ENCODE measurements at places on chromosomes 11 and 22.

DNA sequence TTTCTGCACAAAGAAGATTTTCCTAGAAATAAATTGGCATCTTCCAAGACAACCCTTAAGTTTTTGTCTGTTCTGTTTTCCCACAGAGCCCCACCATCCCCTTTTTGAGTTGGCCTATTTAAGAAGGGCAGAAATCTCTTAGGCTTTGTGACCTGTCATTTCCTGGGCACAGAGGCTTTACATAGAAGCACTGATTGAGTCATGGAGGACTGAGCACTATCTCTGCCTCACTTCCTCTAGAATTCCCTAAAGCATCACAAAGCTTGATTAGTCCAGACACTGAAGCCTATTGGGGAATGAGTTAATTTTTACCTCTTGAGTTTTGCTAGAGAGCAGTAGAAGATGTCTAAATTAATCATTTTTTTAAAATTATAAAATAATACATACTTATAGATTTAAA lies 25.4 kb downstream of the TRIM44 start:
- DNase-seq = no peak

DNA sequence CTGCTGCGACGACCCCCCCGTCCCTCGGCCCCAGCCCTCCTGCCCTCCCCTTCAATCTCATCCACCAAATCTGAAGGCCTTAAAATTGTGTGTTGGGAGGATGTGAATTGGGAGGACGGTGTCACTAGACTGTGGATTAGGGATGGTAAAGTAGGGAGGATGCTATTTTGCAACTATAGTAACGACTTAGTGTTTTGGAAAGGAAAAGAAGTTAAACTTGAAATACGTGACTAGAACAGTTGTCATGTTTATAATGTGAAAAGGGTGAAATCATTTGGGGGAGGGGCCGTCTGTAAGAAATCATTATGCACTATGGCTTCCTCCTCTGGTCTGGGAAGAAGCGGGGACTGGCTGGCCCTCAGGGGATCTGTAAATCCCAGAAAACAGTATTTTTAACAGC lies 43.4 kb upstream of the NNMT start:
- DNase-seq = no peak

- DNase-seq = no peak
Measured at GRCh38 chr11:129237880-129238638, 45.9 kb upstream of the ARHGAP32 start.

- peak; percentile 16 for DNase-seq
Measured at GRCh38 chr11:100932474-100933100, 197.0 kb downstream of the PGR start.

DNA sequence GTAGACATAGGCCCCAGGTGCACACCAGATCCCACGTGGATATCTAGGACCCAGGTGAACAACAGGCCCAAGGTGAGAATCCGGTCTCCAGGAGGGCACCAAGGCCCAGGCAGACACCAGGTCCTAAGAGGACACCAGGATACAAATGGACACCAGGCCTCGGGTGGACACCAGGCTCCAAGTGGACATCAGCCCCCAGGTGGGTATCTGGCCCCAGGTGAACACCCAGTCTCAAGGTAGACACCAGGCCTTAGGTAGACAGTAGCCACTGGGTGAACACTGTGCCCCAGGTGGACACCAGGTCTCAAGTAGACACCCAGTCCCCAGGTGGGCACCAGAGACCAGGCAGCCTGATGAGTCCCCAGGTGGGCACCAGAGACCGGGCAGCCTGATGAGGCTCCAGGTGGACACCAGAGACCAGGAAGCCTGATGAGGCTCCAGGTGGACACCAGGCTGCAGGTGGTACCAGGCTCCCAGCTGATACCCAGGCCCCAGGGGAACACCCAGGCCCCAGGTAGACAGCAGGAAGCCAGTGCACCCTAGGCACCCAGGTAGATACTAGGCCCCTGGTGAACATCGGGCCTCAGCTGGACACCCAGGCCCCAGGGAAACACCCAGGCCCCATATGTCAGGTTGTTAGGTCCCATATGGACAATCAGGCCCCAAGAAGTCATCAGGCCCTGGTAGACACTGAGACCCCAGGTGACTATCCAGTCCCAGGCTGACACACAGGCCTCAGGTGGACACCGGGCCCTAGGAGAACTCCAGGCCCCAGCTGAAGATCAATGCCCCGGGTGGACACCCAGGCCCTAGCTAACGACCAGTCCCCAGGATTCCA lies 55.1 kb upstream of the SEPTIN5 start:
- no peak for DNase-seq

All from fibroblast of the conjunctiva (primary cell).